Renal pelvis (tissue), 12 donors: ENCODE measurements at places on chromosomes 13 and 19. TPM values are rescaled to one million over a fixed set of nuclear protein-coding genes. Genes with fewer than 3 reads are reported as not detected.

Gene LRRC8E
- polyA plus RNA-seq, result 2.8 TPM

Gene CCDC169
- polyA plus RNA-seq, result 6.2 TPM

Gene PPFIA3
- 9.0 TPM for polyA plus RNA-seq

Gene LRP3
- 27.3 TPM for polyA plus RNA-seq

Gene RHPN2
- 16.5 TPM for polyA plus RNA-seq

Gene SERP2
- polyA plus RNA-seq, result 9.6 TPM

Gene TMEM147
- 109 TPM for polyA plus RNA-seq

Gene OR7A5
- not detected for polyA plus RNA-seq

Gene MYO1F
- polyA plus RNA-seq, result 12.0 TPM

Gene SLC46A3
- 2.6 TPM for polyA plus RNA-seq

Gene KCNK6
- polyA plus RNA-seq, result 4.4 TPM

Gene FCGBP
- 9.4 TPM for polyA plus RNA-seq

Gene ZNF549
- 16.3 TPM for polyA plus RNA-seq

Gene AZU1
- 2.2 TPM for polyA plus RNA-seq

Gene FBXO27
- polyA plus RNA-seq, result 7.8 TPM

Gene TTC9B
- 0.34 TPM for polyA plus RNA-seq

Gene PRX
- polyA plus RNA-seq, result 14.2 TPM

Gene TRAPPC2B
- polyA plus RNA-seq, result 17.8 TPM

Gene TSSK6
- 1.5 TPM for polyA plus RNA-seq

Gene KLK15
- polyA plus RNA-seq, result not detected

Gene ZNF667
- 13.6 TPM for polyA plus RNA-seq

Gene SHD
- 2.1 TPM for polyA plus RNA-seq

Gene DIAPH3
- polyA plus RNA-seq, result 11.5 TPM
